Stimulated activated CD8-positive, alpha-beta memory T cell treated with anti-CD3 and anti-CD28 coated beads, Interleukin-2, amount 100 ng/mL, for 1 hour (primary cell): ENCODE measurements at places on chromosomes 1 and 21.

GRCh38 chr1:14742181-14742980, 143.9 kb downstream of the KAZN start:
- DNase-seq = no peak

DNA sequence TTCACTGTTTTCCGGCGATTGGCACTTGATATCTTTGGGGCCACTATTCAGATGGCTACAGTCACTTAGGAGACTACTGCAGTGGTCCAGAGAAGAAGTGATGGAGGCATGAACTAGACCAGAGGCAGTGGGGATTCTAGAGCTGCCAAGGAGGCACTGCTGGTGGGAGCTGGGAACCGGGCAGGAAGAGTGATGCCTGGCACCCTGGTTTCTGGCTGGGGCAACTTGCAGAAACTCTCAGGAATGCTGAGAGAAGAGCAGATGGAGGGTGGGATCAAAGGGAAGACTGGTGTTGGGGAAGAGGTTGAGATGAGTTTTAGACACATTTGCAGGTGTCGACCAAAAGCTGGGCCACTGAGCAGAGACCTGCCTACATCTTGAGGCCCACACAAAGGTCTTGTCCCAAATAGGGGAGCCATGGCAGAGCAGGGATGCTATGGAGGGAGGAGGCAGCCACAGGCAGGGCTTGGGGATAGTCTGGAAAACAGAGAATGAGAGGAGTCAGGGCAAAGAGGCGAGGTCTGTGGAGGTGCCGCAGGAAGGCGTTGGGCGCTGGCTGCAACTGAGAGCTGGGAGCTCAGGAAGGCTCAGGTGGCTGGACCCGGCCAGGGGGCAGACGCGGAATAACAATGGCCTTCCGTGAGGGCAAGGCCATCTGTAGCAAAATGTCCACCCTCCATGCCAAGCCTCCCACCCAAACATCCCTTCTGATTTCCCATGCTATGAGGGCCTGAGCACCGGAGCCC, 118.9 kb downstream of the TOMM20 start:
- no peak for DNase-seq

DNA sequence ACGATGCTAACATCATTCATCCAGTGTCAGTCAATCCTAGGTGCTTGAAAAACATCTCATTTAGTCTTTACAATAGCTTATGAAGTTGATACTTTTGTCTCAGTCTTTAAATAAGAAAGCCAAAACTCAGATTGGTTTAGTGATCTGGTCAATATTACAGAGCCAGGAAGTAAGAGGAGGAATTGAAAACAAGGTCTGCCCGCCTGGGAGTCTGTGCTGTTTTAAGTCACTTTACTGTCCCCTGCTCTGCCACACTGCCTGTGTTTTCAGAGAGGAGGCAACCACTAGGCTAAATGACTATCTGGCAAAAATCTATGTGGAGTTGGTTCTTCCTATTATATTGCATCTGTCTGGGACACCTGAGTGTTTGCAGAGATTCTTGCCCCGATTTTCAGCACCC, 62.3 kb downstream of the ST6GALNAC3 start:
- no peak for DNase-seq

DNA sequence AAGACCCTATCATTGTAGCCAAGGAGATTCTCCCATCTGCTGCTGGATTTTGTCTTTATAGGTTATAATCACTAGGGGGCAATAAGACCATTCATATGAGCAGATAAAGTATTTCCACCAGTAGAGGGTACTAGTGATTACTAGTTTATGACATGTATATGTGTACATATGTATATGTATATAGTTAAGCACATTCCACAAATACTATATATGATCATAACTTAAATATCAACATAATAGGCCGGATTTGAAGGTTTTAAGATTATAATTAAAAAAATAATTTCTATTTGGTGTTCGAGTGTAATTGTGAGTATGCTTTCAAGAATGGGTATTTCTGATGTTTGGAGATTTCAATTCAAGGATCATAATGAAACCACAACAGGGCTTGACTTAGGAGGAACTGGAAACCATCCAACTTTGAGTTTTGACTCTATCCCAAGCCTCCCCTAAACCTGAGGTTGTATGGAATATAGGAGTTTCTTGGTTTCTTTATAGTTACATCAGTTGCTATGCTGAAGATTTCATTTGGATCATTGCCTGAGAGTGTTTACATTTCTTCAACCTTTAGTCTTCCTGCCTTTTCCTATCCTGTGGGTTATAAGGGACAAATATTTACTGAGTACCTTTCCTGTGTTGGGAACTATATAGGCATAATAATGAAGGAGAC, 16.9 kb downstream of the TCEANC2 start:
- DNase-seq = no peak

- no peak for DNase-seq
Measured at GRCh38 chr1:65372557-65372956, 47.9 kb upstream of the LEPR start.

DNA sequence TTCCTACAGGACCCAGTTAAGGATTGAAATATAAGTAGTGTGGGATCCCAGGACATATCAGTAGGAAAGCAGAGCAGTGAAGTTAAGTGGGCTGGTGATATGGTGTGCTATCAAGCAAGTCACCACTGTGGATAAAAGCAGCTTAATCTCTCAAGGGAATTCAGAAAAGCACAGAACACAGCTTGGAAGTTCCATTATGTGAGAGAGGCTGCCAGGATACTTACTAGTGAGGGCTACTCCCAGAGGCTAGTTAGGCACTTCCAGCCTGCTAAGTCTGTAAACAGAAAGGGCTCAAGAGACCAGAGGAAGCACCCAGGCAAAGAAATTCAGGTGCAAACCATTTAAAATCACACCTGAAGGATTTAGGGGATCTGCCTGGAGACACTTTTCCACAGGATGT, 18.8 kb upstream of the GRIK1 start:
- DNase-seq = no peak

DNA sequence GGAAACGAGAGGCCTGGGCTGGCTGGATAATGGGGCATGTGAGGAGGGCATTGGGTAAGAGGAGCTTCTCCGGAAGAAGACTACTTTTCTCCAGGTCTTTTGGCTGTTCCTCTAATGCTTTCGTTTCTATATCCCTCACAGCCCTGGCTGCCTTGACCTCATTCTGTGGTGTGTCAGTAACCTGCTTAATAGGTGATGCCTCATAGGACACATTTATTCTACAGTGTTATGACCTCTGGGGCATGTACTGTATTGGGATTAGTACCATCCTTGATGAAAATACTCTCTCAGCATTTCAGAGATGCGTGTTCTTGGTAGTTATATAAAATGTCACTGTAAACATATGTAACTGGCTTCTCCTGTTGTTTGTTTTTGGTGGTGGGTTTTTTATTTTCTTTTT, 40.1 kb downstream of the PGM1 start:
- no peak for DNase-seq

DNA sequence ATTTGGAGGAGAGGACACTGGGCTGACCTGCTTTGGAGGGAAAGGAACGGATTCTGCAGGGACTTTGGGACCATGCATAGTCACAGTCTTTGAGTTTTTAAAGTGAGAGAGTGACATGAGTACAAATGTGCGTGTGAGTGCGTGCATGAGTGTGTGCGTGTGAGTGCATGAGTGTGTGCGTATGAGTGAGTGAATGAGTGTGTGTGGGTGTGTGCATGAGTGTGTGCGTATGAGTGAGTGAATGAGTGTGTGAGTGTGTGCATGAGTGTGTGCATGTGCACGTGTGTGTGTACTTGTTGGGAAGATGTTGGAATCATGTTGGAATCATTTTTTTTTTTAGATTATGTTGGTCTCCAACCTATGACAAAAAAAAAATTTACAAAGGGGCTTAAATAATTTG, 70.5 kb downstream of the PAX7 start:
- no peak for DNase-seq

DNA sequence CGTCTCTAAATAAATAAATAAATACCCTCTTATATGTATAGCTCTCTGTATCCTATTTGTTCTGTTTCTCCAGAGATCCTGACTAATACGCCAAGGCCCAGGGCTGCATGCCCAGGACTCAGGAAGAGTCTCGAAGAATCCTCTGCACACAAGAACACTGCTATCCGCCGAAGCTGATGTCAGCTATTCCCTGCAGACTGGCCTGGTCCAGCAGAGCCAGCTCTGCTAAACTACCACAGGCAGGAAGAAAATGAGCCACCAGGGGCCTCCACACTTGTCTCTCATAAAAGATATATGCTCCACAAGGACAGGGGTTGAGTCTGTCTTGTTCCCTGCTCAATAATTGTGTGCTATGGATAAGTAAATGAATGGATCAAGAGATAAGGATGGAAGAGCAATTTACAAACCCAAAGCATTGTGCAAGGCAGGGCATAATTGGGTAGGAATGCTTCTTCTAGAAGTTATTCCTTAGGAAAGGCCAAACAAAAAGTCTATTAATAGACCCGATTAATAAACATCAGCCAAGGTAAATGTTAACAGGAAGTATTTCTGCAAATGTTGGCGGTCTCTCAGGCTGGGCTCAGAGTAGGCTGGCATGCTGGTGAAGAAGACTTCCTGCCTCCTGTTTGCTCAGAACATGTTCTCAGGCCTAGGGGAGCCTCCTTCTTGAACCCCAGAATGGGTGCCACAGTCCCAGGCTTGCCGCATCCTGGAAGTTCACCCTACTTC, 26.3 kb upstream of the MAN1C1 start:
- no peak for DNase-seq

GRCh38 chr1:162381383-162381782, at the start of gene C1orf226:
C1orf226 (plus strand) TSS chr1:162381728; CDS start chr1:162381902, 174 bp downstream.
- DNase-seq = no peak

- DNase-seq = no peak
Measured at GRCh38 chr1:220274251-220274855, 2.1 kb upstream of the RAB3GAP2 start.

- no peak for DNase-seq
Measured at GRCh38 chr1:228528612-228529011, 41.4 kb downstream of the RNF187 start.

DNA sequence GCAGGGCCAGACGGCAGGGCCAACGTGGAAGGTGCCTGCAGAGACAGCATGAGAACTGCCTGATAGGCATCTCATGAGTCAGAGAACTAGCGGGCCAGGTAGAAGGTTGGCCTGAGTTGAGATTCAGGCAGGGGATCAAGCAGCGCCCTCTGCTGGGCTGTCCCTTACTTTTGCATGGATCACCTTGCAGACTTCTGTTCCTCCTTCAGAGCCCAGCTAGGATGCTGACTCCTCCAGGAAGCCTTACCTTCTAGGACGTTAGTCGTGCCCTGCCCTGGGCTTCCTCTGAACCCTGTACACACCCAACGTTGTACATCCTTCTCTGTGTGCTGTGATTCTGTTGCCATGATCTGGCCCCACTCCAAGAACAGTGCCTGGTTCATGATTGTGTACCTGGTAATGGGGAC, 231.3 kb upstream of the VAMP3 start:
- no peak for DNase-seq

GRCh38 chr21:15495965-15496364, 233.8 kb upstream of the USP25 start:
- DNase-seq = no peak

DNA sequence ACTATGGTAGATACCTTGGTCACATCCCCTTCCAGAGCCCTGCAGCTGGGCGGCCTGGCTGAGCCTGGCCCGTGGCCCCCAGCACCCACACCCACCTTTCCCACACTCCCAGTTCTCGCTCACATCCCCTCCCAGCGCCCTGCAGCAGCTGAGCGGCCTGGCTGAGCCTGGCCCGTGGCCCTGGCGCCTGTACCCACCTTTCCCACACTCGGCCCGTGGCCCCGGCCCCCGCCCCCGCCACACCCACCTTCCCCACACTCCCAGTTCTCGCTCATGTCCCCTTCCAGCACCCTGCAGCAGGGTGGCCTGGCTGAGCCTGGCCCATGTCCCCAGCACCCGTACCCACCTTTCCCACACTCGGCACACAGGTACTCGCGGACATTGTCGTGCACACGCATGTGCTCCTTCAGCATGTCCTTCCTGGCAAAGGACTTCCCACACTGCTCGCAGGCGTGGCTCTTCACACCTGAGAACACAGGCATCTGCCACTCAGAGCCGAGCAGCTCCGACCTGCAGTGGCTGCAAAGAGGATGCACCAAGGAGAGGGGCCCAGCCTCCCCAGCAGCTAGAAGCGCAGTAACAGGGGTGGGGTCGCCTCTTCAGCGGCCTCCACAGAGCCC, 52.5 kb upstream of the RIPK4 start:
- DNase-seq = no peak

GRCh38 chr1:78355656-78356055, 135.1 kb upstream of the PTGFR start:
- DNase-seq = no peak

- DNase-seq = no peak
Measured at GRCh38 chr1:187762118-187762517, 933.4 kb downstream of the PLA2G4A start.

DNA sequence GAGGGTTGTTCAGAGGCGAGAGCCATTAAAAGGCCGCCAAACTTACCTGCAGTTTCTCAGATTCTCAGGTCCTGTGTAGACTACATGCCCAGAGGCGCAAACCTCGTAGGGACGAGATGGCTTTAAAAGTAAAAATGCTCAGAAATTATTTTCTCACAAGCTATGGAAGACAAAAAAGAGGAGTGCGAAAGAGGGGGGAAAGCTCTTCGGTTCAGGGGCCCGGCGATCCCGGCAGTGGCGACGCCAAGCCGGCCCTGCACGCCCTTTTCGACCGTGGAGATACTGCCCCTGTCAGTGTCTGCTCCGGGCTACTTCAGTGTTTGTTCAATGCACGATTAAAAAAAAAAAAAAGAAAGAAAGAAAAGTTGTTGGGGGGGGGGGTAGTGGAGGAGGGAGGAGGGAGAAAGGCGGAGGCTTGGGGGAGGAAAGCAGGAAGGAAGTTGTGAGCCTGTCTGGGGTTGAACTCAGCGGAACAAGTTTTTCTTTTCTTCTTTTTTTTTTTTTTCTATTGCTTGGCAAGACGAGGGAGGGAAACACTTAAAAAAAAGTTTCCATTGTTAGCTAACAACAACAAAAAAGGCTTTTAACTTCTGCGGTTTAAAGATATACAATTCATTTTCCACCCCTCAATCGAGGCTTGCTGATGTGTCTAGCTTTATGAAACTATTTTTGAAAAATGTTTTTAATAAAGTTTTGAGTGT, at the start of gene ITPKB:
ITPKB (minus strand) TSS at position 288 of the 701 bp plus-strand sequence. CDS start 1,824 bp downstream, outside the sequence.
- DNase-seq = peak; percentile 45

GRCh38 chr1:89945852-89946476, 48.9 kb upstream of the ZNF326 start:
- DNase-seq = no peak
